ENCODE measurements at places on chromosomes 11 and 22. TPM values are rescaled to one million over a fixed set of nuclear protein-coding genes. Genes with fewer than 3 reads are reported as not detected.

Gene NAP1L4
- total RNA-seq, result 111 TPM

Gene P4HA3
- 50.9 TPM for total RNA-seq

Gene ISX
- total RNA-seq, result not detected

Gene PLEKHB1
- total RNA-seq, result 0.81 TPM

Gene ATP5MG
- total RNA-seq, result 196 TPM

Gene KLHL22
- total RNA-seq, result 10.4 TPM

Gene SLC5A1
- not detected for total RNA-seq

Gene KCNJ1
- total RNA-seq, result not detected

Gene ACR
- total RNA-seq, result not detected

Gene OR51I1
- total RNA-seq, result not detected

Gene C11orf97
- total RNA-seq, result not detected

Gene WT1
- total RNA-seq, result 5.3 TPM

Gene EHF
- total RNA-seq, result 0.96 TPM

Gene ASCL2
- not detected for total RNA-seq

Gene PIH1D2
- total RNA-seq, result 1.1 TPM
